ENCODE measurements at places on chromosomes 3 and 15. TPM values are rescaled to one million over a fixed set of nuclear protein-coding genes. Genes with fewer than 3 reads are reported as not detected.

Gene SLC24A1
- total RNA-seq, result 0.81 TPM

Gene SERINC4
- total RNA-seq, result 0.18 TPM

GRCh38 chr3:82581350-82581749, 819.9 kb upstream of the GBE1 start:
- DNase-seq, result no peak

DNA sequence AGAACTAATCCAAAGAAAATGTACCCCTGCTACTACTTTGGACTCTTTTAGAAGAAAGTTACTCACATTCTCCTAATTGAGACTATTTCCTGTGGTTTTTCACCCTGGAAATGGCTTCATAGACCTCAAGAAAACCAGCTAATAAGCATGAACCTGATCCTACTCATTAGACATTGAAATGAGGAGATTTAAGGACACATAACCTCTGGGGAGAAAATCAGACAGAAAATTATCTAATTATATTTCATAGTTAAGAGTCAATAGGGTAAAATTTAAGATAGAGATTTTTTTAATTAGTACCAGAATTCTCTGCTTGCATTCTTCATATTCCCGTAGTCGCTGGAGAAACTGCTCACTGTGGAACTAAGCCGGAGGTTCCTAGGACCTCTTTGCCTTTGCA, 114.6 kb upstream of the ACP3 start:
- DNase-seq, result no peak

DNA sequence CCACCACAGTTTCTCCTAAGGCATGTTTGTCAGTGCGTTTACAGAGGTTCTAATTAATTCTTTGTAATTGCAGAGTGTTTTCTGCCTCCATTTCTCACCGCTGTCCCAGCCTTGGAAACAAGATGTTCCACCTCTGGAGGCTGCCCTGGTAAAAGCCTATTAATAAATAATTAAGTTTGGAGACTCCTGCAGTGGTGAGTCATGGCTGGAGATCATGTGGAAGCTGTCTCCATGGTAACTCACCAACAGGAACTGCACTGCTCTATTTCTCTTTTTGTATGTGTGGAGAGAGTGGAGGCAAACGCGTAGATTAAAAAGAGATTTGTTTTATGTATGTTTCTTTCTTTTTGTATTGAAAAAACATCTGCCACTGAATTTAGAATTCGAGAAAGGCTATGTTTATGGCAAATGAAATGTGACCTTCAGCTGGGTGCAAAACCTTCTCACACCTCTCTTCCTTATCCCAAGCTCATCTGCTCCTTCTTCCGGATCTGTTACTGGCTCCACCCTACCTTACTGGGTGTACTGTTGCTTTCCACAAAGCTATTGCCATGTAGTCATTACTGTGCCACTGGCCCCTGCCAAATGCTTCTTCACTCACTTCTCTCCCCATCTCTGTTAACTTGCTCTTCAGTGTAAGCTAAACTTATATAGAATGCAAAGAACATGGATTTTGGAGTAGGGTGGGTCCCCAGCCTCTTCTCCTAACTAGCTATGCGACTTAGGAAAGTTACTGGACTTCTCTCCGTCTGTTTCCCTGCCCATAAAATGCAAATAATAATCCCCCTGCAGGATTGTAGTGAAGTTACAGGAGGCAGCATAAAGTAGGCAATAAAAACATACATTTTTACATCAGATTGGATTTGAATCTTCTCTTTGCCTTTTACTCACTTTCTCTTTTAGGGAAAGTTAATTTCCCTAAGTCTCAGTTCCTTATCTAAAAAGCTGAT, 778.5 kb downstream of the NTRK3 start:
- DNase-seq, result peak; percentile 65

GRCh38 chr3:115806501-115806900, 183.2 kb downstream of the GAP43 start:
- no peak for DNase-seq

All from gastrocnemius medialis (tissue), 4 donors.